ENCODE measurements at places on chromosomes 12 and 14. TPM values are rescaled to one million over a fixed set of nuclear protein-coding genes. Genes with fewer than 3 reads are reported as not detected.

Gene KRT85
- not detected for total RNA-seq

Gene RBP5
- not detected for total RNA-seq

Gene PELI2
- total RNA-seq = 16.6 TPM

Gene HRK
- total RNA-seq = not detected

Gene MIPOL1
- 10.1 TPM for total RNA-seq

Gene SYNDIG1L
- not detected for total RNA-seq

Data from hair follicle dermal papilla cell (primary cell).